ENCODE measurements at places on chromosomes 5 and 9. TPM values are rescaled to one million over a fixed set of nuclear protein-coding genes. Genes with fewer than 3 reads are reported as not detected.
A peak's percentile ranks its signal among the peaks of the same experiment; 100 is the strongest.

DNA sequence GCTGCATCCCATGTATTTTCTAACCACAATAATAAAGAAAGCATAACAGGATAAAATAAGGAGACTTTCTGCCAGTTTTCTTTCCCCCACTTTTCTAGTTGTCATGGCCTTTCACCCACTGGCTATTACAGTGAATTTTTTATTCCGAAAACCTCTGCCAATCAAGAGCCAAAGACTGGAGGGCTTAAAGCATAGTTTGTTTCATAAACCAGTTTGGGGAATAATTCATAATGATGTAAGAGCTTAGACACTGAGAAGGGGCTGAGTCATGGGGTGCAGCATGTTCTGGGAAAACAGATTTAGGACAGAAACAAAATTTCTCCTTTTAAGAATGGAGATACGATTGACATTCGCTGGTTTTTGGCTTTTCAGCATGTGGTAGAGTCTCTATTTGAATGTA is 4.4 kb upstream of the GLIPR2 start:
- DNase-seq: no peak

Gene BAAT
- polyA plus RNA-seq: 0.82 TPM

- peak; percentile 45 for DNase-seq
These were observed 41.2 kb upstream of the ZNF300 start for GRCh38 chr5:150945947-150946346.

DNA sequence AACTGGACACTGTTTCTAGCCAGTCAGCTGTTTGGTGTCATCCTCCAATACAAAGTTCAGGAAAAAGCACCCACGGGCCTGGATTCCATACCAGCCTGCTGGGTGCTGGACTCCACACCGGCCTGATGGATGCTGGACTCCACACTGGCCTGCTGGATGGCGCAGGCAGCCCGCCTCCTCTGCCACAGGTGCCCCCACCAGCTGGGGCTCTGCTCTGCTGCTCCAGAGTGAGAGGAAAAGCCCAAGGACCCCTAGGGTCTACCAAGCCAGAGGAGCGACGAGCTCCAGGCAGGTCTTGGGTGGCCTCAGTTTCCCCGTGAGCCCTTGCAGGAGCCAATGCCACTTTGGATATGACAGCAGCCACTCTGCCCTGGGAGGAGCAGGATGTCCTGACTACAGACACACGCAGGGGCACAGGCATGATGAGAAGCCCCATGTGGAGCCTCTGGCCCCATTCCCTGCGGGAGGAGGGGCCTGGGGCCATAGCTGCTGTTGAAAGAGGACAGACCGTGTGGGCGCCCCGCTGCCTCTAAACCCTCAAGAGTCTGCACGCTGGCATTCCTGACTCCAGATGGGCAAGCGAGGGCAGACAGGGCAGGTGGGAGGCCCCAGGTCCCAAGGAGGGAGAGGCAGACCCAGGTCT is 141.6 kb downstream of the OLFM1 start:
- no peak for DNase-seq

Gene ARID3C
- polyA plus RNA-seq: not detected

DNA sequence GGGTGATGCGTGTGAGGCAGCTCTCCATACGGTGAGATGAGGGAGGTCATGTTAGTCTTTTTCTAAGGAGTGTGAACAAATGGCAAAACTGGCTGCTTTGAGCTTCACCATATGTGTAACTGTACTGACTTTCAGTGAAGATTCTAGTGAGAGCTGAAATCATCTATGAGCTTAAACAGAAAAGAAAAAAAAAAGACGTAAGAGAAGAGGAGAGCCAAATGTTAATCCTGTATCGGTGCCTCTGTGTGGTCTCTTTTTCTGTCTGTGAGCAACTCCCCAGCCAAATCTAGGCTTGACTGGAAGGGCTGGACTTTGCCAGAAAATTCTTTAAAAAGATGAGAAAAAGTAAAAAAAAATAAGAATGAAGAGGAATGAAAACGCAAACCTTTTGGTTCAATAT is 209.7 kb upstream of the TUT7 start:
- no peak for DNase-seq

Gene TMEFF1
- polyA plus RNA-seq: 0.64 TPM

DNA sequence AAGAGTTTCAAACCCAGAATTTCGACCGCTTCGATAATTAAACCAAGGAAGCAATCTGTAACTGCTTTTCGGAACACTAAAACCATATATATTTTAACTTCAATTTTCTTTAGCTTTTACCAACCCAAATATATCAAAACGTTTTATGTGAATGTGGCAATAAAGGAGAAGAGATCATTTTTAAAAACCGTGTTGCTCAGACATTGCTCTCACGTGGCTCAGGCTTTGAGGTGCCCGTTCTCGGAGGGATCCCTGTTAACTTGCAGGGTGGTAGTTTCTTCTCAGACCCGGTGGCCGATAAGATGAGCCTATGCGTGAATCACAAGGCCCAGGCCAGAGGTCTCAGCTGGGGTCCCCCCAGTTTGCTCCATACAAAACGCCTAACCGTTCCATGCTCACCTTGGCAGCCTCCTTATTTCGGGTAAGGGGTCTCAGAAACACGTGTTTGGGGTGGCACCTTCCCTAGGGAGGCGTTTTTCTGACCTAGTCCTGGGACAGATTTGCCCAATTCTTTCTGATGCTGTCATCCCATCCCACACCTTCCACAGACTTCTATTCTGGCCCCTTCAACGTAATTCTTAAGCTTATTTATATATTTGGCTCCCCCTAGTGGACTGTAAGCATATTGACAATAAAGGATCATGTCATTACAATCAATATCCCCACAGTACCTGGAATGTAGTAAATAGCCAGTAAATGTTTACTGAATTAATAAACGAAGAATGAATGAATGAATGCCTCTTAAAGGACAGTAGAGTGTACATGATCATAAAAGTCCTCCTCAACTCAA is 48.1 kb downstream of the THBS4 start:
- peak; percentile 68 for DNase-seq

Gene SPOUT1
- 24.0 TPM for polyA plus RNA-seq

DNA sequence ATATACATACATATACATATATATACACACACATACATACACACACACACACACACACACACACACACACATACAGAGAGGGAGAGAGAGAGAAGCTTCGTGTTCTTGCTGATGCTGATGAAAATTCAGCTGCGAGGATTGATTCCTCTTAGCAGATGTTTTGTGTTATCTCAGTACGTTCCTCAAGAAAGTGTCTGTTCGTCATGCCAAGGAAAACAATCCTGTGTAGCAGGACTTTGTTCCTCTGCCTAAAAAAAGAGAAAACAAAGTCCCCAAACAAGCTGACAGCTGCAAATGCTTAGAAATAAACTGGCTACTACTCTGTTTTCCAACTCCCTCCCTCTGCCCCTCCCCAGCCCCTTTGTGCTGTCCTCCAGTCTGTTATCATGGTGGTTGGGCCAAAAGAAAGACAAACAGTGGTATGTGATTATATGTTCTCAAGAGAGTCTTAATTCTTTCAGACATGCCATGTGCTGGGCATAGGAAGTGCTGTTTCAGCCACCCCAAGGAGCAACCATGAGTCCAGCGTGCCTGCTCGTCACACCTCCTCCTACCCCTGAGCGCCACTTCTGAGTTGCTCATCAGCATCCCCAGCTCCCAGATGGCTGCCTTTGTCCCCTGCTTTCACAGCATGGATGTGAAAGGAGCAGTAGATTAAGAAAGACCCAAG is 71.5 kb upstream of the EQTN start:
- DNase-seq: peak; percentile 76

Gene FANCG
- polyA plus RNA-seq: 27.1 TPM

DNA sequence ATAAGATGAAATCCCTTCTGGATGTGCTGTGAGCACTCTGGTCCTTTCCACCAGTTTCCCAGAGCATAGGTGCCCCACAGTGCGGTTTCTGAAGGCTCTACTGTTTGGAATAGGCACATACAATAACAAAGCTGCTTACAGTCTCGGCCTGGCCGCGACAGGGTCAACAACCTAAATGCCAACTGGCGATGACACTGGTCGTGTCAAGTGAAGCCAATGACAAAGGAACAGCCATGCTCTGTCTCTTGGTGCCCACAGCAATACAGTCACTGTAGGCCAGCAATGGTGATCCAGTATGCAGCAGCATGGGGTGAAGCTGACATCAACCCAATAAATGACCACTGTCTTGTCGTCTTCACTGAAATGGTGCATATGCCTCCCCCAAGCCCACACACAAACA is 47.8 kb upstream of the EQTN start:
- no peak for DNase-seq

GRCh38 chr5:134131165-134131564 is 16.7 kb downstream of the TCF7 start:
- no peak for DNase-seq

Measured in muscle of arm (tissue), 14 donors.